ENCODE measurements at places on chromosomes 7 and 10.
A peak's percentile ranks its signal among the peaks of the same experiment; 100 is the strongest.

DNA sequence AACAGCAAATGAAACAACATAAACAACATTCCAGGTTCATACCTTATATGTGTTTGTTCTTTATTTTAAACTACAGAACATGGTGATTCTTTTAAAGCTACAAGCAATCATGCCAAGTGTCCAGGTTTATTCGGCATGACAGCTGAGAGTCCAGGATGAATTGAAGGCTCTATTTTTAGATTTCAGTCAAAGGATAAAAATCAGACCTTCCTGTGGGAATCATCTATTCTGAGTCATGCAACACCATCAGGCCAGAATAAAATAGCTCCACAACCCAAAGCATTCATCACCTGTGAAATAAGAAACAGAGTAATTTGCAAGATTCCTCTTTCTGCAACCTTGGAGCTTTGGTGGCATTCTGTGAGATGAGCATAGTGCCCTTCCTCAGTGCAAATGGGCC lies 292.4 kb upstream of the MYO3A start:
- no peak for DNase-seq

DNA sequence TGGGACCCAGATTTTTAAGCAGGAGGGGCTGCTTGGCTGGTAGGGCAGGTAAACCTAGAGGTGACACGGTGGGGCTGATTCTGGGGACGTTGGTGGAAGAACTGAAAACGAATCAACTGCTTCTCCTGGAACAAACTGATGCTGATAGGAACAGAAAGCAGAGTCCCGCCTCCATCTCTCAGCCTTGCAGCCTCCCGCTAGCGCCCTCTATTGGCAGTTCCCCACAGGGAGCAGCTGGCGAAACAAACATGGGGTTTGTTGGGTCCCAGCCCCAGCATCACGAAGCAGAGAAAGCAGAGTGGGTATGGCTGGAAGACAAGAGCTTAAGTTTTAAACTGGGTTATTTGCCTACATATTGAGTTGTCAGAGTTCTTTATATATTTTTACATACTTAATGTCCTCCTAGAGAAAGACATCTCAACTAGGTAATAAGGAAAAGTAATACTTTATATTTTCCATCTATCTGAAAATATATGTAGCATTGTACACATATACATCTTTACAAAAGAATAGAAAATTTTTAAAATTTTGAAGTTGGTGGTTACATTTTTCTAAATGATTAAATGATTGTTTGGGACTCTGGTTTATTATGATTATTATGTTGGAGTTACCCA lies 42.3 kb upstream of the FOXI2 start:
- DNase-seq, result peak; percentile 33

DNA sequence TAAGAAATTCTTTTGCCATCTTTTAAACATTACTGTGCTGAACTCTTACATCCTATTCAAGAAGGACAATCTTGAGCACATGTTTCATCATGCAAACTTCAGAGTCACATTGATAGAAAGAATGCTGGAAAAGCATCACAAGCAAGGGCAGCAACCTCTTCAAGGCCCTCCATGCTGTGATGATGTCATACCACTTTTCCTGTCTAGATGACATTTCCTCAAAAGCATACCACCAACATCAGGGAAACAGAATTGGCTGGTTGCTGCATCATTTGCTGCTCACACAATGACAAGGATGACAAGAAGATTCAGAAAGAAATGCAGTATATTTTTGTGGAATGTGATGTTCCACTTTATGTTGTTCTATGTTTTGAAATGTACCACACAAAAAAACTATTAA lies 37.6 kb downstream of the CYP2C8 start:
- no peak for DNase-seq

DNA sequence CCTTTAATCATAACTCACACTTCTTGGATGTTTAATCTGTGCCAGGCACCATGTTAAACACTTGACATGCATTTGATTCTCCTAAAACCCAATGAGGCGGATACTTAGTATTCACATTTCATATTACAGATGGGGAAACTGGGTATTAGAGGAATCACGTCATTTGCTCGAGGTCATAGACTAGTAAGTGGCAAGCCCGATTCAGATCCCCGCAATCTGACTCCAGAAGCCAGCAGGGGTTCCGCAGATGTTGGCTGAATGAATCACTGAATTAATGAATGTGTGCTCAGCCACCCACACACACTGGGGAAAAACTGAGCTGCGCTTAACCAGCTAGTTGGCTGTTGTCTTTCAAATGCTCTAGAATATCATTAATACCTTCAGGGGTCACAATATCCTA lies 22.5 kb upstream of the ENO4 start:
- DNase-seq, result peak; percentile 58

GRCh38 chr10:34092891-34093290 lies 722.2 kb downstream of the PARD3 start:
- peak; percentile 14 for DNase-seq

DNA sequence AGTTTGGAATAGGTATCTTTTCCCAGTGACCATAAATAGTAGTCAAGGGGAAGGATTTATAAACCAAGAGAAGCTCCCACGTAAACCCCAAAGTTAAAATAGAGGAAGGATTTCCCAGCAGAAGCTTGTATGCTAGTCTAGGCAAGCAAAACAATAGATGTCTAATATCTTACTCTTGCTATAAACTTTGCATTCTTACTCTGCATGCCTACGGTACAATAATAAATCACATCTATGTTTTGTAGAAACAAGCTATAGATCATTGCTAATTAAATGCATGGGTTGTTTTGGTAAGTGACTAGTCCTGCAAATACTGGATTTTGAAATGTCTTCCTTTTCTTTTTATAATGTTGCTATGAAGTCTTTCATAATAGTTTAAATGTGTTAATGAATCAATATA lies 585.5 kb downstream of the INHBA start:
- no peak for DNase-seq

GRCh38 chr7:64630496-64630895 lies 35.4 kb upstream of the ZNF107 start:
- DNase-seq, result peak; percentile 40

DNA sequence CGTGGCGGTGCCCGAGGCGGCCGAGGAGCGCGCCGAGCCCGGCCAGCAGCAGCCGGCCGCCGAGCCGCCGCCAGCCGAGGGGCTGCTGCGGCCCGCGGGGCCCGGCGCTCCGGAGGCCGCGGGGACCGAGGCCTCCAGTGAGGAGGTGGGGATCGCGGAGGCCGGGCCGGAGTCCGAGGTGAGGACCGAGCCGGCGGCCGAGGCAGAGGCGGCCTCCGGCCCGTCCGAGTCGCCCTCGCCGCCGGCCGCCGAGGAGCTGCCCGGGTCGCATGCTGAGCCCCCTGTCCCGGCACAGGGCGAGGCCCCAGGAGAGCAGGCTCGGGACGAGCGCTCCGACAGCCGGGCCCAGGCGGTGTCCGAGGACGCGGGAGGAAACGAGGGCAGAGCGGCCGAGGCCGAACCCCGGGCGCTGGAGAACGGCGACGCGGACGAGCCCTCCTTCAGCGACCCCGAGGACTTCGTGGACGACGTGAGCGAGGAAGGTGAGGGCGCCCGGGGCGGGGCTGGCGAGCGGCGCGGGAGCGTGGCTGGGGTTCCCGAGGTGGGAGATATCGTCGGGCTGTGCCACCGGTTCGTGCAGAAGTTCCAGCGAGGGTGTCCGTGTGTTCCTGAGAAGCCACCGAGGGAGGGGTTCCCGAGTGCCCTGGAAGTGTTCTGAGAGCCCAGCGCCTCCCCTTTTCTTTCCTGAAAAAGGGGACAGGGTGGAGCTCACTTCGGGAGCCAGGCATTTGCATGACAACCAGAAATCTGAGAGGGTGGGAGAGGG lies 495 bp downstream of the EIF3B start:
- peak; percentile 42 for DNase-seq

GRCh38 chr7:124667312-124668153 lies 98.1 kb downstream of the GPR37 start:
- DNase-seq, result no peak

- DNase-seq, result peak; percentile 63
Measured at GRCh38 chr10:50622706-50623662, 772 bp downstream of the SGMS1 start.

DNA sequence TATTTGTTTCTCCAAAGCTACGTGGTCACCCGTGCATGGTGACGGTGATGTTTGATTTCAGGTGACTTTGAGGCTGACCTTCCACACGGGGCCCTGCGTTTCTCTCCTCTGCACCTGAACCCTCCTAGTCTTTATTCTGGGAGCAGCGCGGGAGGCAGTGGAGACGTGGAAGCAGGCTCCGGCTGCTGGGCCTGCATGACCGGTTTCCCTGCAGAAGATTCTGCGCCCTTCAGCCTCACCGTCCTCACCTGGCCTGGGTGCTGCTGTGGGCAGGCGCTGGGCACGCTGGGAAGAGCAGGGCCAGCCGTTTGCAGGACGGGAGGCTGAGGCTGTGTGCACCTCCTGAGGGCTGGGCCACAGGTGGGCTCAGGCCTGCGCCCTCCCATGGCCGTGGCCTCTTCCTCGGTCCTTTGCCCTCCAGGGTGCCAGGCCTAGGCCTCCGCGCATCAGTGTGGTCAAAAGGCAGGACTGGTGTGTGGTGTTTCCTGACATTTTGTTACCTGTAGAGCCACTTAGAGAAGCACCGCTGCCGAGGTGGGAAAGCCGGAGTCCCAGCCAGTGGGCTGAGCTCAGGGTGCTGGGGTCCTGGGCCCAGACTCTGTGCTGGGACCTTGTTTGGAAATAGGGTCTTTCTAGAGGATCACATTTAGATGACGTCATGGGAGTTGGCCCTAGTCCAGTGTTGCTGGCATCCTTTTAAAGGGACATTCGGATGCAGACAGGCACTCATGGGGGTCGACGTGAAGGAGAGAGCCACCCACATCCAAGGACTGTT lies 478.3 kb downstream of the DNAJB6 start:
- DNase-seq, result no peak

DNA sequence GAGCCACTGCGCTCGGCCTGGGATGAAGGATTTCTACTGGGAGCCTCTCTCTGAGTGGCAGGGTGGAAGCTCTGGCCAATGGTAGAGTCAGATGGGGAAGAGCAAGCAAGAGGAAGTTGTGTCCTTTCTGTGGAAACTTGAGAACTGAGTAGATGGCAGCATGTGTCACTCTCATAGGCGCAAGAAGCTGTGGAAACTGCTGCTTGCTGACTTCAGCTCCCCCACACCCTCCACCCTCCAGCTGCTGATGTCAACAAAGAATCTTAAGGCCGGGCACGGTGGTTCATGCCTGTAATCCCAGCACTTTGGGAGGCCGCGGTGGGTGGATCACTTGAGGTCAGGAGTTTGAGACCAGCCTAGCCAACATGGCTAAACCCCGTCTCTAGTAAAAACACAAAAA lies 39.8 kb upstream of the SRGN start:
- DNase-seq, result peak; percentile 24

DNA sequence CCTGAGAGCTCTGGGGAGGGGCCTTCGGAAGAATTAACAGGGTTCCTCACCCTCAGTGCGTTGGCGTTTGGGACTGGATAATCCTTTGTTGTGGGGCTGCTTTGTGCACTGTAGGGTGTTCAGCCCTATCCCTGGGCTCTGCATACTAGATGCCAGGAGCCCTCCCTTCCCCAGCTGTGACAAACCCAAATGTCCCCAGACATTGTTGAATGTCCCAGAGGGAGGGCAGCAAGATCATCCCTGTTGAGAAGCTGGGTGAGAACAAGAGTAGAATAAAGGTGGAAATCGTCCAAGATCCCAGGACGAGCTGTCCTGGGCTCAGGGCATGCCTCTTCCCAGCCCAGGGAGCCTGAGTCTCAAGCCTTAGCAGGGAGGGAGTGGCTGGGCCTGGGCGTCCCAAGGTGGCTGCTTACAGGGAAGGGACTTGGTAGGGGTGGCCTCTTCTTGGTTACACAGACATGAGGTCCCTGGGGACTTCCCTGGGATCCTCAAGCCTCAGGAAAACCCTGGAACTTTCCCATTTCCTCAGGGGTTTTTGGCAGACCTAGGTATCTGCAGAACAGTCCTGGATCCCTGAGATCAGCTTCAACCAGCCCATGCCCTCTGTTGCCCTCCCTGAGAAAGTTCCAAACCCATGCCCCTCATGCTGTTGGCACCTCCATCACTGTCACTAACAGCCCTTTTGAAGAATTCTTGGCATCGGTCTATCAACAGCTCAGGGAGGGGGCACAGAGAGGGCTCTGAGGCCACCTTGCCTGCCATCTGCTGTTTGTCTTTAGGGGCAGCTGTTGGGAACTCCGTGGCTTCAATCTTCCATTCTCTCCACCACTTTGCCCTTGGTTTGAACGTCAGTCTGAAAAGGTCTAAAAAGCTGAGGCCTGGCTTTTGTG lies 53.7 kb downstream of the GOLGA7B start:
- no peak for DNase-seq

DNA sequence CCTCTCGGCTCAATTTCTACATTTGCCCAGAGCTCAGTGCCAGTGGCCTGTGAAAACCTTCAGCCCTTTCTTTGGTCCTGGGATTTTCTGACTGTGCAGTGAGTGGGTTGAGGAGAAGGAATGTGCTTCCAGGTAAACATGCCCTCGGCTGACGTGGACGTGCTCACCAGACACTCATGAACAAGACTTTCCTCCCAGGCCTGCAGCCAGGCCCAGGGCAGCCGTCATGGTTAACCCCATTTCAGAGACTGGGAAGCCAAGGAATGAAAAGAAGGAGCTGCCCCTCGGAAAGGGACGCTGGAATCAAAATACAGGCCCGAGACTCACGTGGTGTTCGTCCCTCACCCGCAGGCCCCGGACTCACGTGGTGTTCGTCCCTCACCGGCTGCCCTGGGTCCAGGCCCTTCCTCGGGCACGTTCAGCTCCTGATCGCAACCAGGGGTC lies 8.8 kb upstream of the CALML5 start:
- no peak for DNase-seq

DNA sequence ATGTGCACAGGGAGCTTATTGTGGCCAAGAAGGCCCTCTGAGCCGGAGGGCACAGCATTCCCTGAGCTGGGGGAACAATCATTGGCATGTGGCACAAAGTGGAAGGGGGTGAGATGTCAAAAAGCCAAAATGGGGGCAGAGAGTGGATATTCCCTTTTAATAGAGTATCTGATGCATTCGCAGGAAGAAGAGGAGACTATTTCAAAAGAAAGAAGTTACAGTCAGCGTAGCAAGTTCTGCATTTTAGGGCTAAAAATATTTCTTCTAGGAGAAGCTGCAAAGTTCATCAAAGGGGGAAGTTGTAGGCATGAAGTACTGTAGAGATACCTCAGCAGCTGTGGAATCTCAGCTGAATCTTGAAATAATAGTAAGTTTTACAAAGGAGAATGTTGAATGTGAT lies 136.0 kb upstream of the WDR11 start:
- no peak for DNase-seq
